Tongue (tissue), 3 donors: ENCODE measurements at places on chromosomes 1 and 21. TPM values are rescaled to one million over a fixed set of nuclear protein-coding genes. Genes with fewer than 3 reads are reported as not detected.

- DNase-seq = no peak
These were observed 121.8 kb upstream of the ARHGEF16 start for GRCh38 chr1:3332662-3333061.

The HMGN1 gene
- 188 TPM for total RNA-seq

The DPH2 gene
- 12.2 TPM for total RNA-seq

GRCh38 chr1:159853417-159854115 lies 8.9 kb downstream of the VSIG8 start:
- no peak for DNase-seq

The OR2M2 gene
- total RNA-seq = not detected

- DNase-seq = no peak
These were observed 103.5 kb upstream of the TMPRSS2 start for GRCh38 chr21:41611441-41611840.

DNA sequence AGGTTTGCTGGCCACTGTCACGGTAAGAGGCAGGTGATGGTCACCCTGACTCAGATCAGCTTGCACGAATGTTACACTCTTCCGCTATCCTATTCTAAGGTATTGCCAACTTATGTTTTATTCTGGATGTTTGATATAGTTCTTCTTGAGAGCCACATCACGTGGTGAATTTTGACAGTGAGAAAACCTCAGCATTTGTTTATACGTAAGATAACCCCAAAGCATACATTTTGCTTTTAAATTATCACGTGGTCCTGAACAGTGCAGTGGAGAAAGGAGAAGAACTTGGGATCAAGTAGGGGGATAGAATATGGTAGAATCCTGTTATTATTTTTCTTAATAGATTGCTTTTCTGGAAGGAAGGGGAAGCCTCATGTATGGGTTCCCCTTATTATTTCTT lies 16.6 kb downstream of the ATP1A1 start:
- DNase-seq = no peak

DNA sequence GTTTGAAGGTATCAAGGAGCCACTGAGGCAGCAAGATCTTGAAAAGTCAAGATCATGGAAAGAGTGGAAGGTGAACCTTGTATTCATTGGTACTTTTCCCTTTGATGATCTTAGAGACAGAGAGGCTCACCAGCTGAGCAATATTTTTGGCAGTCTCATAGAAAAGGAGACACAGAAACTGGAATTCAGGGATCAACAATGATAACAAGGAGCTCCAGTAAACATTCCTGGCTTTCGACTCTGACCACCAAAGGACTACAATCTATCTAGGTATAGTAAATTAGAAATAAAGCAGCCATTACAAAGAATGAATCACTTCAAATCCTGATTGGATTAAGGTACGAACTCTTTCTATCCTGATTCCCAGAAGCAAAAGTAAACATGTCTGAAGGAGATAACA lies 615.4 kb downstream of the KIF26B start:
- no peak for DNase-seq

- no peak for DNase-seq
These were observed 248.7 kb upstream of the CSF3R start for GRCh38 chr1:36731226-36732014.

GRCh38 chr1:8213136-8213535 lies 104.8 kb upstream of the SLC45A1 start:
- no peak for DNase-seq

- DNase-seq = no peak
These were observed 8.2 kb downstream of the NBPF1 start for GRCh38 chr1:16605213-16605525.

The OR2T33 gene
- not detected for total RNA-seq

The TBX15 gene
- 88.8 TPM for total RNA-seq

The WNT4 gene
- 7.7 TPM for total RNA-seq

- no peak for DNase-seq
These were observed 54.2 kb upstream of the PBX1 start for GRCh38 chr1:164504749-164505148.

DNA sequence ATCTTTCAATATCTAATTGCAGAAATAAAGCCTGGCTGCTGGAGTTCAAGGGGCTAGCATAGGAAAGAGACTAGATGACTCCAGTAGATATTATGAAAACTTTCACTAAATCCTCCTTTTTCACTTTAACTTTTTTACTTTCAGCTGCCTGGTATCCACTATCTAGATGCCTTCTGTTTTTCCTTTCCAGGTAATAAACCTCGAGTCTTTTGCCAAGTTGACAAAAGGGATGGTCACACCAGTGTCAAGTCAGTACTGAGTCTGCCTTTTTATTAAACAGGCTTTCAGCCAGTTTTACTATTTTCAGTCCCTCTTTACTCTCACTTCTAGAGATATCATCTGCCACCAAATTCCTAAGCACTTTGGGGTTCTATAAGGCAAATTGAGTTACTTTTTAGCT lies 195.6 kb downstream of the FGGY start:
- DNase-seq = no peak

GRCh38 chr1:204146965-204147364 lies 4.9 kb downstream of the ETNK2 start:
- DNase-seq = no peak

The CTH gene
- 1.0 TPM for total RNA-seq

The PIK3C2B gene
- total RNA-seq = 32.3 TPM

GRCh38 chr1:73104749-73105148 lies 822.4 kb upstream of the NEGR1 start:
- DNase-seq = no peak

- no peak for DNase-seq
These were observed 60.3 kb downstream of the TMEM53 start for GRCh38 chr1:44613941-44614340.

The PKP1 gene
- total RNA-seq = 137 TPM

- DNase-seq = no peak
These were observed 80.1 kb downstream of the FCRL5 start for GRCh38 chr1:157472056-157472701.

The IFI44L gene
- total RNA-seq = 4.7 TPM

The ZFYVE9 gene
- total RNA-seq = 53.3 TPM

The PRRX1 gene
- total RNA-seq = 185 TPM

The FNDC5 gene
- 125 TPM for total RNA-seq

The B3GALT5 gene
- 3.8 TPM for total RNA-seq

GRCh38 chr1:162187687-162188276 lies 118.3 kb downstream of the NOS1AP start:
- no peak for DNase-seq

- no peak for DNase-seq
These were observed 20.6 kb downstream of the MEF2D start for GRCh38 chr1:156480016-156480370.

The C1orf210 gene
- total RNA-seq = 1.0 TPM

GRCh38 chr1:60759291-60759690 lies 323.1 kb upstream of the NFIA start:
- DNase-seq = no peak

The GPR161 gene
- 10.1 TPM for total RNA-seq

The LCA5L gene
- 0.41 TPM for total RNA-seq

The STIL gene
- total RNA-seq = 8.8 TPM

GRCh38 chr1:234067581-234068337 lies 163.3 kb downstream of the SLC35F3 start:
- peak; percentile 10 for DNase-seq

The KCNJ15 gene
- total RNA-seq = 2.1 TPM
